Heart left ventricle (tissue), 16 donors: ENCODE measurements at places on chromosomes 2 and 18. TPM values are rescaled to one million over a fixed set of nuclear protein-coding genes. Genes with fewer than 3 reads are reported as not detected.

DNA sequence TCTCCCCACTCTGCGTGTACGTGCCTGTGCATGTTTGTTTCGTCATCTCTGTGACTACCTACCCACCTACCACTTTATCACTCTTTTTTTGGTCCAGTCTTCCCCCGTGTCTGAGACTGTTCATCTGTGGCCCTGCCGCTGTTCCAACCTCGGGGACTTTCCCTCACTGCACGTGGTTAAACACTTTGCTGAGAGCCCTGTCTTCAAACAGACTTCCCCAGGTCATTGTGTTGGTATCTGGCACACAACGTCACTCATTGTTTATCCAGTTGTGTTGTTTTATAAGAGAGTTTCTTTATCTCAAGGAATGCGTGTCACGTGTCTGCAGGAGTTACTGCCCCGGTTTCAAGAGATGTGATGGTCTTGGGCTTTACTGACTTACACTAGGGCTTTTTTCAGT is 262.0 kb upstream of the RASGRP3 start:
- DNase-seq, result no peak

The UGT1A3 gene
- not detected for total RNA-seq

The VPS54 gene
- total RNA-seq, result 8.9 TPM

DNA sequence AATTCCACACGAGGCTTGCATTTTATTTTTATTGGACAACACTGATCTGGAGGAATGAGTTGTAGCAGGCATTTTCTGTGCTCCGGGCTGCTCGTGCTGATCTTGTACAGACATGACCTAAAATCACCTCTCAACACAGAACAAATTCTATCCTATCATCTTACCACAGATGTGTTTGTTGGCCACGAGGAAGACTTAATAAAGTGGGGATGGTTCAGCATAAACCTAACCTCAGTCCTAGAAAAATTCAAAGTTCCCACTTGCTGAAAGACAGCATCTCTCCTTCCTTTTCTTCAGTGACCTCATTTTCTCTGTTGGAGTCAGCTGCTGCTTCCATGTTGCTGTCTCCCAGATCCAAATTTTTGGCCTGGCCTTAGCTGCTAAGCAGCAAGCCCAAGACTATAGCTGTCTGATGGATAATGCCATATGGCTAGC is 45.3 kb downstream of the RBKS start:
- DNase-seq, result no peak

The DSEL gene
- total RNA-seq, result 2.0 TPM

DNA sequence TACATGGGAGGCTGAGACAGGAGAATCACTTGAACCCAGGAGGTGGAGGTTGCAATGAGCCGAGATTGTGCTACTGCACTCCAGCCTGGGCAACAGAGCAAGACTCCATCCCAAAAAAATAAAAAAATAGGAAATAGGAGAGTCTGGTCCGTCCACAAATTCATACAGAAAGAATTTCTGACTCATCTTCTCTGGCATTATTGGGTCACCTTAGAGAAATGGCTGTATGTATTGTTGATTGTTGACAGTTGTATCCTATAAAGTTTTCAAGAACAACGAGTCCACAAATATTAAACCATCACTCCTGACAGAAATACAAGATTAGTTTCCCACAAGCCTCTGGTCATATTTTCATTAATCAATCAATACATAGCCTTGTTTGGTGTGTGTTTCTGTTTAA is 20.4 kb downstream of the RBM43 start:
- DNase-seq, result no peak

The EFHD1 gene
- 9.0 TPM for total RNA-seq

GRCh38 chr2:46796843-46797625 is 118.6 kb downstream of the MCFD2 start:
- no peak for DNase-seq

DNA sequence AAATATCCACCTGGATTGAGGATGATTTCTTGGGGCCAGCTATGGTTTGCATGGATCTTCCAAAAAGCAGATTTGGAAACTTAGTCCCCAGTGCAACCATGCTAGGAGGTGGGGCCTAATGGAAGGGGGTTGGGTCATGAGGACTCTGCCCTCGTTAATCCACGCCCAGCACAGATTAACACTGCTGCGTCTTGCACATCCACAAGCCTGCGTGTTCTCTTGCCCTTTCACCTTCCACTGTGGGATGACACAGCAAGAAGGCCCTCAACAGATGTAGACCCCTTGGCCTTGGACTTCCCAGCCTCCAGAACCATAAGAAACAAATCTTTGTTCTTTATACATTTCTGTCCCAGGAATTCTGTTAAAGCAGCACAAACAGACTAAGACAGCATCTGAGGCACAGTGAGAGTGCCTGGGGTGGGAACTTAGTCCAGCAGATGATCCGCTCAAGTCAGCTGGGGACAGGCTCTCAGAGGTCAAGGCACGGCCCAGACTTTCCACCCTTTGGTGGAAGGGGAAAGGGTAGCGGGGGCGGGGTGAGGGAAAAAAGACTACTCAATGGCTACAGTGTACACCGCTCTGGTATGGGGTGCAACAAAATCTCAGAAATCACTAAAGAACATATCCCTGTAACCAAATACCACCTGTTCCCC is 2.4 kb downstream of the RAB17 start:
- peak; percentile 6 for DNase-seq

DNA sequence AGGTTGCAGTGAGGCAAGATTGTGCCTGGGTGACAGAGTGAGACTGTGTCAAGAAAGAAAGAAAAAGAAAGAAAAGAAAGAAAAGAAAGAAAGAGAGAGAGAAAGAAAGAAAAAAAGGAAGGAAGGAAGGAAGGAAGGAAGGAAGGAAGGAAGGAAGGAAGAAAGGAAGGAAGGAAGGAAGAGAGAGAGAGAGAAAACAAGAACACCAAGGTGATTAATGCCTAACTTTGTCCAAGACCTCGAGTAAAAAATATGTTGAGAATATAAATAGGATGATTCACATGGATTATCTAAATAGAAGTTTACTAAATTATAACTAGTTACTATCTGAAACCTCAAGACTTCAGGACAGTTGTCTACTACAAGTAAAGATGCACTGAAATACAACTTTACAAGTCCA is 7.2 kb downstream of the PECR start:
- no peak for DNase-seq

The ATOH8 gene
- 12.5 TPM for total RNA-seq

GRCh38 chr2:231914077-231914690 is 12.0 kb downstream of the NPPC start:
- DNase-seq, result no peak
